Fibroblast of the aortic adventitia (primary cell): ENCODE measurements at places on chromosomes 3 and 15. TPM values are rescaled to one million over a fixed set of nuclear protein-coding genes. Genes with fewer than 3 reads are reported as not detected.

CHRD gene
- total RNA-seq, result 0.36 and 4.6 TPM in 2 replicates

DNA sequence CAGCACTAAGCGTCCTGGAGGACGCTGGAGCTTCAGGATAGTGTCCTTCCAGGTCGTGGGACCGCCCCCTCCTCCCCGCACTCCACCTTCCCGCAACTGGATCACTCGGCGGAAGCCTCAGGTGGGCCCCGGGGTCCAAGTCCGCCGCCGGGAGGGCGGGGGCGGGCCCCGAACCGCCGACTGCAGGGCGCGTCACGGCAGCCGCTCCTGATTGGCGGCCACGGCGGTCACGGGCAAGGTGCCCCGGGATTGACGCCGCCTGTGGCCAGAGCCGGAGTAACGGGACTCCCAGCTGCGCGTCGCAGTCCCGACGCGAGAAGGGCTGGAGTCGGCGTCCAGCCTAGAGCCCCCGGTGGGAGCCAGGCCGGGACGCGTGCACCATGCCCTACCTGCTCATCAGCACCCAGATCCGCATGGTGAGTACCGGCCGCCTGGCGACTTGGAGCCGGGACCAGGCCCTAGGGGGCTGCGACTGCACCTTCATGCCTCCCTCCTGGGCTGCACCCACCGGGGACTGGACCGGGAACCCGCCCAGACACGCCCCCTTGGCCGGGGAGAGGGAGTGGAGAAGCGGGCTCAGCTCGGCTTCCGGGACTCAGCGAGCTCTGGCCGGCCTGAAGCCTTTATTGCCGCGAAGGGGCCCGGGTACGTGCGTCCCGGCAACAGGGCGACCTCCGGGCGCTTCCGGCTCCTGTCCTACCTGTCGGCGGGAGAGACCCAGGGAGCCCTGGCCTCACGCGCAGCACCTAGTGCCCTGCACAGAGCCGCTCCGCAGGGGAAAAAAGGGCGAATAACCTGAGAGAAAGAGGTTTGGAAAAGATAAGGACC lies at the start of gene GCHFR:
TSS of gene GCHFR (plus strand) at position 268 of the 828 bp plus-strand sequence. CDS start at position 381, 113 bp downstream.
- peak; percentile 39 for DNase-seq

DNA sequence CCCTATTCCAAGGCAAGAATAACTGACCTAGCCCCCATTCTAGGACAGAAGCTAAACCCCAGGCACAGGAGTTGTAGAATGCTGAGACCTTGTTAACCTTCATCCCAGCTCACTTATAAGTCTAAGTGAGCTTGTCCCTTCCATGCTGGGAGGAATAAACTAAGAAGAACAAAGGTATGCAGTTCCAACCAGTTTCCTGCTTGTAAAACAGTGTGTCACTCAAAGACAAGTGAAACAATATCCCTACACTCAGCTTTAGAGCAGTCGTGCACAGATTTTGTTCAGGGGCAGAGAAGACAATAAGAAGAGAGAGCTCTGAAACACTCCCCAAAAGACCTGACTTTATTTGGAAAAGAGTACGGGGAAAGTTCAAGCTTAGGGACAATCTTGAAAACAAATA lies 292.1 kb downstream of the CGGBP1 start:
- no peak for DNase-seq

GRCh38 chr3:59654480-59655417 lies 604.9 kb upstream of the CFAP20DC start:
- DNase-seq, result no peak

- DNase-seq, result no peak
Measured at GRCh38 chr15:26867200-26868007, 542 bp downstream of the GABRA5 start.
